ENCODE measurements at places on chromosomes 4 and X.

DNA sequence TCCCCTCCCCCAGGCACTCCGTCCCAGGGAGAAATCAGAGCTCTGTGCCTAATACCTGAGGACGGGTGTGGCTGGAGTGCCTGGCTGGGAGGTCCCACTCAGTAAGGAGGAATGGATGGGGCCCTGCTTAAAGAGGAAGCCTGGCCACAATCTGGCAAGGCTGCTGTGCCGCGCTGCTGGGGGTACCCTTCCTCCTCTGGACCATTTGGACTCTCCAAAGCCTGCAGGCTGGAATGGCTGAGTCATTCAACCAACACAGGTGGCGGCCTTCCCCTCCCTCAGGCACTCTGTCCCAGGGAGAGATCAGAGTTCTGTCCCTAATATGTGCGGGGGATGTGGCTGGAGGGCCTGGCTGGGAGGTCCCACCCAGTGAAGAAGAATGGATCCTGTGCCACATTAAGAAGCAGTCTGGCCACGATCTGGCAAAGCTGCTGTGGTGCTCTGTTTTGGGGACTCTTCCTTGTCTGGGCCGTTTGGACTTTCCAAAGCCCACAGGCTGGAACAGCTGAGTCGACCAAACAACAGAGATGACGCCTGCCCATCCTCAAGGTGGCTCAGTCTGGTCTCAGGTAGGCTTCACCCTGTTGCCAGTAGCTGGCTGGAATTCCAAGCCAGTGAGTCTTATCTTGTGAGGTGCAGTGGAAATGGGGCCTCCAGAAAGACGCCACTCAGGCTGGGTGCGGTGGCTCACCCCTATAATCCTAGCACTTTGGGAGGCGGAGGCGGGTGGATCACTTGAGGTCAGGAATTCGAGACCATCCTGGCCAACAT is 127.3 kb upstream of the HUWE1 start:
- no peak for DNase-seq

GRCh38 chrX:132412208-132412607 is 76.6 kb downstream of the MBNL3 start:
- no peak for DNase-seq

GRCh38 chr4:93152491-93152890 is 676.1 kb upstream of the ATOH1 start:
- no peak for DNase-seq

- DNase-seq, result no peak
These were observed 14.3 kb downstream of the GPRIN3 start for GRCh38 chr4:89293299-89293698.

DNA sequence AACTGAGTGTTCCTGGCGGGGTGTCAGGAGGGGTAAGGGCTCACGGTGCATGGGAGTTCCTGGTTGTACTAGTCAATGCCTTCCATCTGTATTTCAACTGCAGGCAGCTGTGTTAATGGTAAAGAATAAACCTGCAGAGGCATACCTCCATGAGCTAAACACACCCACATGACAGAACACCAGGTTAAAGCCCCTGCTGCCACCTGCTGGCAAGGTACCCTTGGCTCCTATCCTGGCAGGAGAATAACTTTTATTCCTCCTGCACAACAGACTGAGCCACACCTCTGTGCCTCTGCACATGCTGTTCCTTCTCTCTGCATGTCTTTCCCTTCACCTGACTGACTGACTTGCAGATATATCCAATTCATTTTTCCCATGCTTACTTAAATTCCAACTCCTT is 11.1 kb downstream of the ITIH6 start:
- DNase-seq, result no peak

DNA sequence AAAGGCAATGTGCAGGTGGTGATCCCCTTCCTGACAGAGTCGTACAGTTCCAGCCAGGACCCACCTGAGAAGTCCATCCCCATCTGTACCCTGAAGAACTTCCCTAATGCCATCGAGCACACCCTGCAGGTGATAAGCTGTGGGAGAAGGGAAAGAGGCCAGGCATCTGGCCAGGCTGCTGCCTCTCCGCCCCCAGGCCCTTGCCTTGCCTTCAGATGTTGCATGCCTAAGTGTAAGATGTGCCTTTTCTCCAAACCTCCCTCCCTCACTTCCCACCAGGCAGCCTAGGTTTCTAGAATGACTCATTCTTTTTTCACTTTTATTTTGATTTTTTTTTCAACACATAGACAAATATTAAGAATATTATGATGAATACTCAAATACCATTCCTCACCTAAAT is 12.2 kb upstream of the CDK16 start:
- DNase-seq, result no peak

GRCh38 chr4:74344031-74344430 is 20.9 kb upstream of the EREG start:
- no peak for DNase-seq

DNA sequence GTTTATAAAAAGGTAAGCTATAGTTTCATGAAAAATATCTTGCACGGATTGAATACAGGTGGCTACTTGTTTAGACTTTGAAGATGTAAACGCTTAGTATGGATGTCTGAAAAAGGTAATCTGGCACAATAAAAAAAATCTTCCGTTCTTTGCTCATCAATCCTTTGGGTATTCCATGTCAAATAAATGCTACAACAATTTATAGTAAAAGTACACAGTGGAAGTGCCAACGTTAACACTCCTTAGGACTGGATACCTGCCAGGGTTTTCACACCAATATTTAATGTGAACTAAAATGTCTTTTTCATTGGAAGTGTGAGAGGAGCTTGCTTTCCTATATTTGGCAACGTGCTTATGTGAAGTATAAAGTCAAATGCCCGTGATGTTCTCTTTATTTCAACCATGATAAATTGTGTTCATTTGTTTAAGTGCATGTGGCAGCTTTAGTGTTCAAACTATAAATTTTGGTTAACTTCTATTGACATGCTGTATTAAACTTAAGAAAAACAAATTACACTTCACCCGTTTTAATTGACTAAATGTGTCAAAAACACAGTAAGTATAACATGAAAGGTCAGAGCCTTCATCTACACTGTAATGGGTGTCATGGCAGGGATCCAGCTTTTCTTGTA is 121.7 kb upstream of the HAND2 start:
- no peak for DNase-seq

- DNase-seq, result no peak
These were observed 80.1 kb upstream of the STIM2 start for GRCh38 chr4:26780539-26780938.

DNA sequence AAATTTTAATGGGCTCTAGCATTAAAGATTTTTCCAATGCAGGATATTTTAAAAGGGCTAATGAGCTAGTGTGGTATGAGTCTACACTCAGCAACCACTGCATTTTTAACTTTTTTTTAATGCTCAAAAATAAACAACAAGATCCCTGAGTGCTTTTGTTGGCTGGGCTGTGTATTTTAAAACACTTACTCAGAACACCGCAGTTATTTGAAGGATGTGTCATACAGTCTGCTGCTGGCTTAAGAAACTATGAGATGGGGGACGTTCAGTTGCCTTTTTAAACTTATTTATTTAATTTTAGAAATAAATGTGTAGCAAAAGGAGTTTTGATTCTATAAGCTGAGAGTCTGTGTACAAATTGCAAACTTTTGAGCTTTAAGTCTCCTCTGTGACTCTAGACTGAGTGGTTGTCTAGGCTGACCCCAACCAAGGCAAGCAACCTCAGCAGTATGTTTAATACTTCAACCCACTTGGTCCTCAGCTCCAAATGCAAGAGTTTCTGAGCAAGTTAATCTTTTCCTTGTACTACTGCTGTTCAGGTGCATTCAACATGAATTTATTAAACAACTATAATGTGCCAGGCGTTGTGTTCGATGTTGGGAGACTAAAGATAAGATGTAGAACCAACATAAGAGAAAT is 278.6 kb upstream of the DIPK2B start:
- no peak for DNase-seq

DNA sequence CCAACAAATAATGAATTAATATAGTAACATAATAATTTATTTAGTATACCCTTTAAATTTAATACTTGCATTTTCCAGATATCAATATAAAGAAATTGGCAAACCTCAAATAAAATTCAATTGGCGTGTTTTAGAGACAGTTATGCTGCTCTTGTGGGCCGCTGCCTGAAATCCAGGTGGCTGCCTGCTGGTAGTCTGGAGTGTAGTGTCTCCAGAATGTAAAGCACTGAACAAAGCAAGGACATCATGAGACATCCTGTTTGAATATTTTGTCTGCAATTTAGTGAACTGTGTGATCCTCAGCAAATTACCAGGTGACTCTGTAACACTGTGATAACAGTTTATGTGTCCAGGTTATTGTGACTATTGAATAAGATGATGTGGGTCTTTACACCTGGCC is 29.9 kb downstream of the ZFP42 start:
- DNase-seq, result no peak

GRCh38 chr4:3299976-3300671 is 7.3 kb downstream of the RGS12 start:
- DNase-seq, result no peak

DNA sequence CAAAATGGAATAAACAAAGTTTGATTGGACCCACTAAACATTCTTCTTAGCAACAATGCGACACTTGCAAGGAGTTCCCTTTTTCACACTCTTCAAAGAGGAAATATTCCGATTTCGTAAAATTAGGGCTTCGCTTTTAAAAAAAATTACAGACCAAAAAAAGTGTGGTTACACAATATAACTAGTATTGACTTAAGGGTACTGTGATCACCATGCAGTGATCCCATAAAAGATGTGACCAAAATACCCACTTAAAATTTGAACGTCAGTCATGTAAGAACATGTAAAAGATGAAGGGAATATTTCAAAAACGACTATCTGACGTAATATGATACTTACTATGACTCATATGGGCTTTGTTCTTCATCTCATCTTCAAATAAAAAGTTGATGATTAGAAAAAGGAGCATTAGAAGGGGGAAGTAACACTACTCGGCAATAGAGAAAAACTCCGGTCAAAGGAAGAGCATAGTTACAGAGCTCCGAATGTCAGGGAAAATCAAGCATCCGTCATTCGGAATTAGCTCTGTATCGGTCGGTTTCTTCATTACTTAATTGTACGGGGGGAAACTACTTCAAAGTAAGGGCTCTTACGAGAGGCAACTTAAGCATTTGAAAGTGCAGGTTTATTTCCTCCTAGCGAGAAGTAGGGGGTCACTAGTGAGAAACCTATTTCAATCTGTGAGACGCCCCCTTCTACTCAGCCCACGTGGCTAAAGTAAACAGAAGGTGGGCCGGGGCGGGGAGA is 1.3 kb upstream of the TET2 start:
- DNase-seq, result no peak

DNA sequence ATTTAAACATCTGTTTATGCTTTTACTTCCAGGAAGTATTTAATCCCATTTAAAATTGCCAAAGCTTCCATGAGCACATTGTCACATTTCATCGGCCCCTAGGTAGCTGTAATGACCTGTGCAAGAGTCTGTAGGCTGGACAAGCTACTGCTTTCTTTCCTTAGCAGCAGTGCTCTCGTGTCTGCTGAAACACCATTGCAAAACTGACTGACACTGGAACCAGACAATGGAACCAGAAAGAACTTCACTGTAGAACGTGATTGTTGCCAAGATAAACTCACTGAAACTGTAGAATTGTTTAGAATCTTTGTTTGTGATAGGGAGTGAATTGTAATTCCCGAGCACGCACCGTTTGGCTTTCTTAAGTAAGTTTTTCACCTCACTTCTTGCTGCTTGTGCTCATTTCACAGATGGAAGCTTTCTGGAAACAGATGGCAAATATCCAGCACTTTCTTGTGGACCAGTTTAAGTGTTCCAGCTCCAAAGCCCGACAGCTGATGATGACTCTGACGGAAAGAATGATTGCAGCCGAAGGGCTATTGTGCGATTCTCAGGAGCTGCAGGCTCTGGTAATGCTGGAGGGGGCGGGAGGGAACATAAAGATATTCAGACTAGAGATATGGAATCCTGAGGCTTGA is 36.9 kb downstream of the EVC start:
- DNase-seq, result no peak

- DNase-seq, result peak; percentile 24
These were observed 12.3 kb downstream of the MSL3 start for GRCh38 chrX:11770320-11770719.

- DNase-seq, result no peak
These were observed 18.5 kb downstream of the UVSSA start for GRCh38 chr4:1365271-1366178.

- no peak for DNase-seq
These were observed 14.3 kb upstream of the UBA1 start for GRCh38 chrX:47179221-47179927.

- DNase-seq, result no peak
These were observed 11.5 kb downstream of the ETNPPL start for GRCh38 chr4:108751321-108751720.

DNA sequence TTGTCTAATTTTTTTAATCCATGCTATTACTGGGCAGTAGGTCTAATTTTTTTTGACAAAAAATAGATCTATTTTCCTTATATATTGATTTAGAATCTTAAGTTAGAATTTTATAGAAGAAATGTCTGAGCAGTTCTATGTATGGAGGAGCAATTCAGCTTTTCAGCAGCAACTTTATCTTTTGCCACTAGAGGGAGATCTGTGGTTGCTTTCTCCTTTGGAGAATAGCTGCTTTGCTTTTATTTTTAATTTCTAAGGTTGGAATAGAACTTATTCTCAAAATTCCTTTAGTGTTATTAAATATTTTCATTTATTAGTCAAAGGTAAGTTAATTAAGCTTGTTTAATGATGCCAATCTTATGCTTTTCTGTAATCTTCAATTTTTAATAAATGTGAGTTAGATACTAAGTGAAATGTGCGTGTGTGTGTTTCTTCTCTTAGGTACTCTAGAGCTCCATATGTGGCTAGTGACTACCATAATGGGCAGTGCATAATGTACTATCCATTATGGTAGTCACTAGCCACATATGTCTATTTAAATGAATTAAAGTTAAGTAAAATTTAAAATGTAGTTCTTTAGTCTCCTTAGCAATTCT is 29.3 kb downstream of the FAM199X start:
- DNase-seq, result no peak

DNA sequence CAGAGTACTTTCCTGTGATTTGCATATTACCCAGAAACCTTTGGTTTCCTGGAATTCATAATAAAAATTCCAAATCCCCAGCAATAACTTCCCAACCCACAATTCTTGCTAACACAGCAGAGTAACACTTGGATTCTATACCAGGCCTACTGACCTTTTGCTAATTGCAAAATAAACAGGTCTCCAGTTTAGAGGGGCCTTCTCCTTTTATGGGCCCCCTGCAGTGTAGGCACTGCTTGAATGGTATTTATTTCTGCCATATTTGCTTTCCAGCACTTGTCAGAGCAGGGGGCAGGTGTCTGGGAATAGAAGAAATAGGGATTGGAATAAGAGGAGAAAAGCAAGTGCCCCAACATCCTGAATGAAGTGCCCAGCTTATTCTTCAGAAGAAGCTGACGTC is 25.3 kb upstream of the GPC3 start:
- no peak for DNase-seq

GRCh38 chr4:128682942-128683666 is 126.4 kb upstream of the JADE1 start:
- no peak for DNase-seq

All from stimulated activated CD8-positive, alpha-beta memory T cell treated with anti-CD3 and anti-CD28 coated beads, Interleukin-2, amount 100 ng/mL, for 1 hour (primary cell).